ENCODE measurements at places on chromosomes 16 and 17.

- ATAC-seq = no peak
These were observed 23.3 kb downstream of the NOS2 start for GRCh38 chr17:27776882-27777624.

DNA sequence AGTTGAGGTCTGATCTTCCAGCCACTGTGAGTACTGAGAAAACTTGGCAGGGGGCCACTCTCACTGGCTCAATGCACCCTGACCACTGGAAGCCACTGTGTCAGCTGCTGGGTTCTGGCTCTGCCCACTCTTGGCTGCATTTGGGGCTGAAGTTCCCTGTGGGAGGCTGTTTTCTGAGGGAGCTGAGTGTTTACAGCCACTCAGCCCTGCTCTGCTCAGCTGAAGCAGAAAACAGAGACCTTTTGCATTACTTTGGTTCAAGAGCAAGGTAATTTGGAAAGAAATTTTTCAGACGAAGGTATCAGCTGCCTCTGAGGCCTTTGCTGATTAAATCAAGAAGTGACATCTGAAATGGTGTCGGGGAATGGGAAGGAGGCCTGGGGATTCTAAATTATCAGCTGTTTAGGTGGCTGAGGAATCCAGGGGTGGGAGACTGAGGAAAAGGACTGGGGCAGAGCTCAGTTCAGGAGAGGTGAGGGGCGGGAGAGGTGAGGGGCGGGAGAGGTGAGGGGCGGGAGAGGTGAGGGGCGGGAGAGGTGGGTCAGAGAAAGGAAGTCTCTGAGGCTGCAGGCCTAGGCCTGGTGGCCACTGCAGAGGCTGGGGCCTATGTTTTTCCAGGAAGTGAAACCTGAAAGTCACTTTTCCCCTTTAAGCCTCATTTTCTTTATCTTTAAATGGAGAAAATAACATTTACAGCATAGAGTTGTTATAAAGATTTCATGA lies at the start of gene ACSM5:
Gene ACSM5 (plus strand): TSS at position 137 of the 723 bp plus-strand sequence. CDS start 1,951 bp downstream, outside the sequence.
- no peak for ATAC-seq

DNA sequence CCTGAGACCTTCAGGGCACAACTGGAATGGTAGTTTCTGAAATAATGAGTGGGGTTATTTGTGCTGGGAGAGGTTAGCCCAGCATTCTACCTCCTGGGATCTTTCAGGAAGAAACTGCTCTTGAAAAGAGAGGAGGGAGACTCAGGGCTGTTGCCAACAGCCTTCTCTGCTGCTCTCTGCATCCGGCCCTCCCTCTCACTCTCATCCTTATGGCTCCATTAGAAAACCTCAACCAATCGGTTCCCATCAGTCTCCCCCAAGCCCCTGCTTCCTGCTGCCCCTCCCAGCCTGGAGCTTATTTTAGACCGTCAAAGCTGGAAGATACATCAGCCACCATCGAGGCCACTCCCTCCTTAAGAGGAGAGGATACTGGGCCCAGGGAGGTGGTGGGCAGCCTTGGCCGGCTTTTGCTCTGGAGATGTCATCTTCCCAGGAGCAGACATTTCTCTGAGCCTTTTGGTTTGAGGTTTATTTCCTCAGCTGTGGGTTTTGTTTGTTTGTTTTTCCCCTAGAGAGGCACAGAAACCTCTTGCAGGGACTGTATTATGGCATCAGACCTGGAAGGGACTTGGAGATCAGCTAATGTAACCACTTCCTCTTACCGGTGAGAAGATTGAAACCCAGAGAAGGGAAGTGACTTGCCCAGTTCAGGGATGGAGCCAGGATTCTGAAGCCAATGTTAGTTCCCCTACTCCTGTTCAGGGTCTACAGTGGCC lies 2.7 kb downstream of the MPRIP start:
- peak; percentile 66 for ATAC-seq

GRCh38 chr16:87345726-87346424 lies 28.7 kb upstream of the C16orf95 start:
- no peak for ATAC-seq

DNA sequence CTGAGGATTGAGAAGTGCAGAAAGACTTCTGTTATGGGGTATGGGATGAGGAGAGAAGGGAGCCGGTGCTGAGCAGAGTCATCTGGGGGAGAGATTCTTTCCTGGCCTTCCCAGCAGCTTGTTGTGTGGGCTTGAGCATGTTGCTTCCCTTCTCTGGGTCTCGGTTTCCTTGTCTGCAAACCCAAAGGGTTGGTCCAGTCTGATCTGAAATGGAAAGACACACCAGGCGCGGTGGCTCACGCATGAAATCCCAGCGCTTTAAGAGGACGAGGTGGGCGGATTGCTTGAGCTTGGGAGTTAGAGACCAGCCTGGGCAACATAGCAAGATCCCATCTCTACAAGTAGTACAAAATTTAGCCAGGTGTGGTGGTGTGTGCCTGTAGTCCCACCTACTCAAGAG lies 6.0 kb downstream of the SOCS3 start:
- ATAC-seq = peak; percentile 0

DNA sequence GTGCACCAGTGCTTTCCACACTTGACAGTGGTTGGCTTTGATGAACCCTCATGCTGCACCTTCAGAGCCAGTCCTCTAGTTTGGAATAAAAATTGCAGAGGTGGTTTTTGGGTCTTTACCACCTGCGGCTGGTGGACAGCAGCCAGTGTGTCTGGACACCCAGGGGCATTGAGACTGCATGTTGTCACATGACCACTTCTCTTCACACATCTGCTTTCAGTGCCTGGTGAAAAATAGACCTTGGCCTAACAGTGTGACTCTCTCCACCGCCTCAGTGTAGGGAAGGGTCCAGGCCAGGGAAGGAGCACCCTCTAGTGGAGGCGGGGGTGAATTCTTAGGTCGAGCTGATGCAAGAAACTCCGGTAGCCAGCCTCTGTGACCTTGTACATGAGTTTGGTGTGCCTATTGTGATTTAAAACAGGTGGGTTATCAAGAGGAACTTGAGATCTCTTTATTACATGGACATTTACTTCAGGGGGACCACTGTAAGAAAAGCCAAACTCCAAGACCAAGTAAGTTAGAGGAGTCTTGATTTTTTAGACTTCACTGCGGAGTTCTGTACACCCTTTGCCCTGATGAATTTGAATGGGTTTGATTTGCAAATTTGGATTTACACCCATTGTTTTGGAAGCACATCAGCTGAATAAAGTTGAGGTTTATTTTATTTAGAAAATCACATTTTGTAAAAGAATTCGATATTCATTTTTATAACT lies 17.9 kb downstream of the GOSR2 start:
- ATAC-seq = peak; percentile 70

DNA sequence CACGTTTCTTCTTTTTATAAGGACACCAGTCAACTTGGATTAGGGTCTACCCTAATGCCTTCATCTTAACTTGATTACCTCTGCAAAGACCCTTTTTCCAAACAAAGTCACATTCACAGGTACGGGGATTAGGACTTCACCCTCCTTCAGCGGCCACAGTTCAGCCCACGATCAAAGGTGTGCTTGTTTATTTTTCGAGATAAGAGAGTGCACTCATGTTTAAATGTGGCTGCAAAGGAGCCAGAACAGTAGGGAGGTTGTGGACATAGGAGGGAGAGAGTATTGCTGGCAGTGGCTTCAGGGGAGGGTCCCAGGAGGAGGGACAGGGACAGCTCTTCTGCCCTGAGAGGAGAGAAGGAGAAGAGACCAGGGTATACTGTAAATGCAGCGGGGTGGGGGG lies 46.7 kb downstream of the MGAT5B start:
- no peak for ATAC-seq

DNA sequence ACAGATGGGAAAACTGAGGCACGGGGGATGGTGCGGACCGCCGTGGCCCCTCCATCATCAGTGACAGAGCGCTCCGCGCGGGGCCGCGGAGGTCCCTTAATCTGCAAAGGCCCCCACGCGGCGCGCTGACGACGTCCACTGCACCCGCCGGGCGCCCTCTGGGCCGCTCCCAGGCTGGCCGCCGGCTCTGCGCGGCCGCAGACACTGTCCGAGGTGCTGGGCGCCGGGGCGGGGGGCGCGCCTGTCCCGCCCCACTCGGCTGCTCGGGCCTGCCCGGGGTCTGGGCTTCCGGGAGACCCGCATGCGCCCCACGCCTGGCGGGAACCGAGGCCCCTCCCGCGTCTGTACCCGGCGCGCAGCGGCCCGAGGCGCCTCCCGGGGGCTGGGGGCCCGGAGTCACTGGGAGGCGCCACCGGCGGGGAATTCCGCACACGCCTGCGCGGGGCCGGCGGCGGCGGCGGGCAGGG lies 550 bp upstream of the RNF213 start:
- peak; percentile 88 for ATAC-seq

GRCh38 chr17:72158895-72159885 lies 38.4 kb downstream of the SOX9 start:
- no peak for ATAC-seq

DNA sequence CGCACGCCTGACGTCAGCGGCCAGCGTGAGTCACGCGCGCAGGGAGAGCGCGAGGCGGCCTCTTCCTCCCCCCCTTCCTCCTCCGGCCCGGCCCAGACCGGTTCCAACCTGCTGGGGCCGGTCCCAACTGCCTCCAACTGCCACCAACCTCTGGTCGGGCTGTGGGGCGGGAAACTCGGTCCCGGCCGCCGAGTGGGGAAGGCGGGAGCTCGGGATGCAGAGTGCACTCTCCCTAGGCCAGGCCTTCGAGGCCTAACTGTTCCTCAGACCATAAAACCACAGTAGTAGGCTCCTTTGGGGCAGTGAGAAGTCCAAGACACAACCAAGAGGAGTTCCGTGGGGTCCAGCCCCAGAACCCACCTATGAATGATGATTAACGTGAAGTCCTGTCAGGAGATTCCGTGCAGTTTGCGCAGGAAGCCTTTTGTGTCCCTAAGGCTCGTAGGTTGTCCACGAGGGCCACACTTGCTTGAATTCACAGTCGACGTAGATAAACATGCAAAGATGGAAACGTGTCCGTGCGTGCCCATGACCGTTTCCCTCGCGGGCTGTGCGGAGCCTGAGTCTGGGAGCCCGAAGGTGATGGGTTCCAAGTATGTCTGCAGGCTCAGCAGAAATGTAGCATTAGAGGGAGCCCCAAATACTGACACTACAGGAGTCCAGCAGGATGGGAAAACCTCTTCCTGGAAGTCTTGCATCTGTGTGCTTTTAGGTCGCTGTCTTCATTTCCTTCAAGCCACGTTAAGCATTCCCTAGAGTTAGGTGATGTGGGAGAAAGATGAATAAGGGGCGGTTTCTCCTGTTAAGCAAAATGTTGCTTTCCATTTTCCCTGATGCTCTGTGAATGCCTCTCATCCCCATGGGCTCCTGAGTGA lies 647 bp downstream of the UNK start:
- peak; percentile 78 for ATAC-seq

Measured in SK-N-SH treated with all-trans-retinoic acid at 6 μM for 48 hours (cell line).